Subcutaneous preadipocyte (primary cell): ENCODE measurements at places on chromosomes 4 and X. TPM values are rescaled to one million over a fixed set of nuclear protein-coding genes. Genes with fewer than 3 reads are reported as not detected.

PNMA6F gene
- not detected in 2 replicates for total RNA-seq

MBTPS2 gene
- total RNA-seq = 8.5 and 9.6 TPM in 2 replicates

LINC00632 gene
- total RNA-seq = 7.3 and 10.9 TPM in 2 replicates

TXLNG gene
- total RNA-seq = 10.3 and 14.7 TPM in 2 replicates

MAGEC2 gene
- total RNA-seq = not detected in 2 replicates

MAGEA2B gene
- total RNA-seq = not detected in 2 replicates

CSAG1 gene
- not detected in 2 replicates for total RNA-seq

EFNB1 gene
- 23.5 and 42.8 TPM in 2 replicates for total RNA-seq

ZMYM3 gene
- 12.7 and 13.2 TPM in 2 replicates for total RNA-seq

SYP gene
- 0.20 and 0.37 TPM in 2 replicates for total RNA-seq

TIGD2 gene
- 5.5 and 7.4 TPM in 2 replicates for total RNA-seq

INTS6L gene
- total RNA-seq = 2.2 and 2.6 TPM in 2 replicates

ARX gene
- not detected in 2 replicates for total RNA-seq

ZCCHC18 gene
- total RNA-seq = 0.37 TPM in 1 of 2 replicates, not detected in the other

FOXP3 gene
- total RNA-seq = 0.37 TPM in 1 of 2 replicates, not detected in the other

ATP8A1 gene
- 1.8 and 2.2 TPM in 2 replicates for total RNA-seq

SMARCA5 gene
- 33.8 and 48.9 TPM in 2 replicates for total RNA-seq

ARMCX2 gene
- 31.3 and 35.3 TPM in 2 replicates for total RNA-seq

HS3ST1 gene
- not detected in 2 replicates for total RNA-seq

HTATSF1 gene
- 23.9 and 25.8 TPM in 2 replicates for total RNA-seq

ZDHHC15 gene
- under 0.01 and 0.37 TPM in 2 replicates for total RNA-seq

GAGE12C gene
- total RNA-seq = not detected in 2 replicates
